Right renal pelvis (tissue), 4 donors: ENCODE measurements at places on chromosomes 2 and 18. TPM values are rescaled to one million over a fixed set of nuclear protein-coding genes. Genes with fewer than 3 reads are reported as not detected.

The GALNT14 gene
- polyA plus RNA-seq: 41.8 TPM

The IL1R1 gene
- 52.4 TPM for polyA plus RNA-seq

The KCNG2 gene
- 0.14 TPM for polyA plus RNA-seq

- no peak for DNase-seq
Observed at GRCh38 chr18:2139691-2140090, 431.6 kb downstream of the METTL4 start.
